ENCODE measurements at places on chromosomes 5 and 9.
A peak's percentile ranks its signal among the peaks of the same experiment; 100 is the strongest.

DNA sequence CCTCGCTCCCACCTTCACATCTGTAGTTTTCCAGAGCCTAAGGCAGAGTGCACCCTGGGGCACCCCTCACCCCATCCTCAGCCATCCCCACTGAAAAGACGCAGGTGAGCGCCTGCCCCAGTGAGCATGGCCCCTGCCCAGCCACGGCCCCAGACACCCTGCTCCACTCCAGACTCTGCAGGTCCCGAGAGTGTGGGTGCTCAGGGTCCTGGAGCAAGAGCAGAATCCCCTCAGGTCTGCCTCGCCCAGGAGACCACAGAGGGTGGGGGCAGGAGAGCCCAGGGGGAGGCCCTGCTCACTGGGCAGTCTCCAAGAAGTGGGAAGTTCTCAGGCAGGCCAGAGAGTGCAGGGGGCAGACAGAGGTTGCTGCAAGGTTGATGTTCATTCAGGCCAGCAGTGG, 158.6 kb upstream of the PPP1R26 start:
- no peak for DNase-seq

- no peak for DNase-seq
Measured at GRCh38 chr5:93674866-93675459, 66.4 kb downstream of the POU5F2 start.

DNA sequence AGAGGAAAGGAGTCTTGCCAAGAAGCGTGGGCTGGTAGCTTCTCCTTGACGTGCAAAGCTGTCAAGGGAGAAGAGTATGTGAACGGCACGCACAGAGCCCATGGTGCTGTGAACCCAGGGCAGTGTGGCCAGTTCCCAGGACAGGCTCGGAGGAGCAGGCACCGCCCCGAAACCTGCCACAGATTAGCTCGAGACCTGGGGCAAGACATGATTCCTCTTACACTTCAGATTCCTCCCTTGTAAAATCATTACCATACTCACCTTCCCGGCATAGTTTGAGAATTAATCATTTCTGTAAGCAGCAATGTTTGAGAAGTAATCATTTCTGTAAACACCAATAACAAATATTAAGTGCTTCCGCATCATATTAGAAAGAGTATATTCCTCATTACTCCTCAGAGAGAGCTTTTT, 19.9 kb downstream of the GOLM1 start:
- no peak for DNase-seq

DNA sequence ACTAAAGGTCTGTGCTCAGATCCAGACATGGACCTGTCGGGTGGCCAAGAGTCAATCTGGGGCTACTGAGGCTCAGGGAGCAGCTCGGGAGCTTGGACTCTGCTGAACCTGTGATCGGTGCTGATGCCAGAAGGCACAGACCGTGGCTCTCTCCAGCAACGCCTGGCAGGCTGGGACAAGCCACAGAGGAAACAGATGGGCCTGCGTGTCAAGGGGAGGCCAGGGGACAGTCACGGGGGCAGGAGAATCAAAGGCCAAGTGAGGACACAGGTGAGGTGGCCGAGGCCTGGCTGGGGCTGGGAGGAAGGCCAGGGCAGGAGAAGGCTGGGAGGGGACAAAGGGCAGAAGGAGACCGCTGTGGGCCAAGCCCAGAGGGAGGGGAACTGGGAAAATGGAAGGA, 43.4 kb downstream of the EPB41L4B start:
- DNase-seq = no peak

DNA sequence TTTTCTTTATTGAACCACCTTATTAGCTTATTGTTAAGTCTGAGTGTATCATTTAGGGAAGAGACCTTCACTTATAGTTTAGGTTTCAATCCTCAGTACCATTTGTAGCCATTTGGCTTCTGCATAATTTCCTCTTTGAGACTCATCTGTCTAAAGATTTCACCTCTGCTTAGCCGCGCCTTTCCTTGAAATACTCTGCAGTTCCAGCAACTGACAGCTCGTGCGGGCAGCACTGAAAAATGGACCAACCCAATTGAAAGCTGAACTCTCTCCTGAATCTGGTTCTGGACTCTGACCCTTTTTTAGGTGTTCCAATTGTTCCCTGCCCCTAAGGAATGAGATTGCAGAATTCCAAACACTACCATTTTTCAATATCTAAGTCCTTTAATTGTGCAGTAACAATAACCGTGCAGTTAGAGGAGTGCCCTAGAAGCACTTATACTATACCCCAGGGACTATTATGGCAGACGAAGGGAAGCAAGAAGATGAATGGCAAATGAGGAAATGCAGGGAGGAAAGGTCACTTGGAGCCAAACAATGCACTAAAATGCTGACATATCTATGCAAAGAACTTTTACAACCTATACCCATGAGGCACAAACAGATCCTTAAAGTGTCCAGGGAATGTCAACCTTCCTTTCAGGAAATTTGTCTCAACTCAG, 50.1 kb upstream of the PDE4D start:
- DNase-seq = no peak

- no peak for DNase-seq
Measured at GRCh38 chr5:155278532-155278931, 265.0 kb downstream of the KIF4B start.

- no peak for DNase-seq
Measured at GRCh38 chr5:122730456-122730855, 44.4 kb upstream of the SNX2 start.

- DNase-seq = peak; percentile 3
Measured at GRCh38 chr5:90379652-90380051, 29.9 kb downstream of the CETN3 start.

GRCh38 chr5:68565427-68565826, 349.9 kb downstream of the PIK3R1 start:
- no peak for DNase-seq

DNA sequence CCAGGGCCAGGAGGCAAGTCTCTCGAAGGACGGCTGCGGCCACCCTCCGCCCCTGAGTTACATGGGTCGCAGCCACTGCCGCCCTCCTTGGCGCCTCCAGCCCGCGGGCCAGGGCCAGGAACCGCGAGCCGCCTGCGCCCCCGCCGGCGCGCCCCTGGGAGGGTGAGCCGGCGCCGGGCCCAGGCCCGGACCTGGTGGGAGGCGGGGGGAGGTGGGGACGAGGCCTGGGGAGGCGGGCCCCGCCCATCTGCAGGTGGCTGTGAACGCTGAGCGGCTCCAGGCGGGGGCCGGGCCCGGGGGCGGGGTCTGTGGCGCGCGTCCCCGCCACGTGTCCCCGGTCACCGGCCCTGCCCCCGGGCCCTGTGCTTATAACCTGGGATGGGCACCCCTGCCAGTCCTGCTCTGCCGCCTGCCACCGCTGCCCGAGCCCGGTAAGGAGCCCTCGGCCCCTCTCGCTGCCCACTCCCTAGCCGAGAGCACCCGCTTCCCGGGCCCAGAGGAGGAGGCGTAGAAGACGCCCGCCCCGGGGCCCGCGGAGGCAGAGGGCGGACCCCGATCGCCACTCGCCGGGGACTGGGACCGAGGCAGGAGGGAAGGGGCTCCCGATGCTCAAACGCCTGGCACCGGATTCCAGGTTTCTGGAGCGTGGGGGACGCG, at the start of gene ASS1:
Gene ASS1, plus strand, starts transcription at position 397 of the 657 bp plus-strand sequence. CDS start 7,268 bp downstream, outside the sequence.
- peak; percentile 91 for DNase-seq

DNA sequence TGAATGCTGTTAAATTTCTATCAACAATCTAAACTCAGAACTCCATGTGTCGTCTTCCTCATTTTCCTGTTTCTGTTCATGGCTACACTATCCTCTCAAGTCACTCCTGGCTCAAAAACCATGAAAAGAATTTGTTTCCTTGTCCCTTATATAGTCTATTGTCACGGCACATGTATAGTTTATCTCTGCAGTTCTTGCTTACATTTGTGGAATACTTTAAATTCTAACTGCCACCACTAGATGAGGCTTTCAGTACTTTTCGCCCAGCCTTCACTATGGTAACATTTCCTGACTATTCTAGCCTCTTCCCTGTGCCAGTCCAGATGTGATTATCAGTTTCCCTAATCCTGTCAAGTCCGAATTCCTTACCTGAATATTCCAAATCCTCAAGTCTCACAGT, 34.6 kb downstream of the PKD2L2 start:
- DNase-seq = peak; percentile 6

DNA sequence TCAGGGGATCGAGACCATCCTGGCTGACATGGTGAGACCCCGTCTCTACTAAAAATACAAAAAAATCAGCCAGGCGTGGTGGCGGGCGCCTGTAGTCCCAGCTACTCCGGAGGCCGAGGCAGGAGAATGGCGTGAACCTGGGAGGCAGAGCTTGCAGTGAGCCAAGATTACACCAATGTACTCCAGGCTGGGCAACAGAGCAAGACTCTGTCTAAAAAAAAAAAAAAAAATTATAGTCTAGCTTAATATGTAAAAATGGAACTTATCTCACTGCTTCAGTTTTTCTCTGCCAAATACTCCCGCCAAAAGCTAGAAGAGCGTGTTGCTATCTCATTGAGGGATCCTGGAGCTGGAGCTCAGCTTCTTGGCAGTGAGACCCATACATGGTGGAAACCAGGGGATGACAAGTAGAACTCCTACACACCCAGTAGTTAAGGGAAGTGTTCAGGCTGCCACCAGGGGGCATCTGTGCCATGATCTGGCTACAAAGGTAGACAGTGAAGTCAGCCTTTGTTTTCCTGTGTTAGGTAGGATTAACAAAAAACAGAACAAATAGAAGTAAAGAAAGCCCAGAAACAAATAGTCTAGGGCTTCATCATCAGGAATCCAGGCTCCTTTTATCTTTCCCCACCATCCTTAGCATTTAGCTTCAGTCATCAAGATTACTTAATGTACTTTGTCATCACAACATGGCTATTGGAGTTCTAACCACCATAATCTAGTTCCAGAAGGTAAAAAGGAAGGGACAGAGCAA, 33.6 kb upstream of the GLIPR2 start:
- peak; percentile 80 for DNase-seq

GRCh38 chr9:120374239-120374638, 205.7 kb downstream of the CDK5RAP2 start:
- DNase-seq = no peak

DNA sequence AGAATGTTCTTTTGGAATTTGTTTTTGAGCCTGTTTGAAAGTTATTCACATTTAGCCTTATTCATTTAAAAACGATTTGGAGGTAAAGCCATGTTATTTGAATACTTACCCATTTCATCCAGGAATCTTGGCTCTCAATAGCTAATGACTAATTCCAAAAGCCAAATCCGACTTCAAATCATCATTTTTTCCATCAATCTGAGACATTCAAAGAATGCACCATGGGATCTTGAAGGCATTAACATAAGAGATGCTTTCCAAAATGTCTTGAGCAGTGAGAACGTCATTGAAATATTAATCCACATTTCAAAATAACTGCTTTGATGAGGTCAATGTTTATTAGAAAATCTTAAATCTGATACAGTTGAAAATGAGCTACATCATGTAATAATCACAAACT, 617.0 kb upstream of the RORB start:
- DNase-seq = no peak

DNA sequence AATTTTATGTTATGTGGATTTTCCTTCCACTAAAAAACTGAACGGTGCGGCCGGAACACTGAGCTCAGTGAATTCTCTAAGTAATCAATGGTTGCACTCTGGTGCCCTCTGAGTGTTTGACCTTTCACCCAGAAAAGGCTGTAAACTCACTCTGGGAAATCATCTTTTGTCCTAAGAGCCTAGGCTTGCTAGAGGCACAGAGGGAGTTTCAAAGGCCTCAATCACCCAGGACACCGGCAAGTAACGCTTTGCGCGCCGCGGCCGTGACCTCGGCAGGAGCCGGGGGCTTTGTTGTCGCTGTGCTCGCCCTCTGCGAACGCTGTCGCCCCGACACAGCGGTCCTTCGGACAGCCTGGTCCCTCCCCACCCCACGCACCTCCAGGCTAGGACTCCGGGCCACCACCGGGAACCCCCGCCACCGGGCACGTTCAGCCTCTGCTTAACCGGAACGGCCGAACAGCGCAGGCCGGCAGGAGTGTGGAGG, 703 bp downstream of the ISCA1 start:
- DNase-seq = peak; percentile 46

DNA sequence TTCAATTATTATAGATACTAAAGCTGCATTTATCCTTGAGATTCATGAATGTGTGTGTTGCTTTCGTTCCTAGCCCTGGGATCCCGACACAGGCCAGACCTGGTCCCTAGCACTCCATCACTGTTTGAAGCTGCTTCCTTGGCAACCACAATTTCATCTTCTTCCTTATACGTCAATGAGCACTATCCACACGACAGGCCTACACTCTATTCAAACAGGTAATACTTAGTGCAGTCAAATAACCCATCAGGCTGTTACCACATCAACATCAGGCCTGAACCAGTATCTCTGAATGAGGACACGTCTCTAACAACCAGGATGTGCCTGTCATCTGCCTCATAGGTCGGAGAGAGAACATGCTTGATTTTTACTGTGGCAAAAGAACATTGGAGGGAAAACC, 73.3 kb downstream of the PRKACG start:
- DNase-seq = no peak

DNA sequence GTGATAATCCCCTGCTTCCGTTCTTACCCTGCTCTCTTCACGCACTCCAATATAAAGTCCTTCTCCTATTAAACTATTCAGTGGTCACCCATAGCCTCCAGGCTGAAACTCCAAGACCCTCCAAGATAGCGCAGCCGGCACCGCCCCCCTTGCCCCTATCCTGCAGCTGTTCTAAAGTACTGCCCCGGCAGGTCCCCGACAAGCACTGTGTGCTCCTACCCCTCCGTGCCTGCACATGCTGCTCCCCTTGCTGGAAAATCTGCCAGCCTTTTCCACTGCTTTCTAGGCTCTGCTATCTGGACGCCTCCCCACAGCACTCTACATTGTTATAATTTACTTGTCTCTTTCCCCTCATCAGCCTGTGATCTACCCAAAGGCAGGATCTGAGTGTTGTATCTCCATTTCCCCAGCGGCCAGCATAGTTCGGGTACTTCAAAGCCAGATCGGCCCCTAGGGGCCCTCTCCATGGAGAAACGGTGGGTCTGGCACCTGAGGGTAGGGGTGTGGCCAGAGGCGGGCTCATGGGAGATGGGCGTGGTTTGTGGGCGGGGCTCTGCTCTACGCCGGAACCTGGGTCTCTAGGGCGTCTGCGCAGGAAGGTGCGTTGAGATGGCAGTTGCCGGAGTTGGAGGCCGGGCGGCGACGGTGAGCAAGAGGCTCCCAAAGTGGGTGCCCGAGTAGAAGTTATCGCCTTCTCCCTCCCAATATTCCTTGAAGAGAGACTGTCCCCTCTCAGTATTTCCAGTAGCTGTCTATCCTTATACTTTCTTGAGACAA, 83.5 kb upstream of the RUSC2 start:
- DNase-seq = peak; percentile 55

GRCh38 chr5:28430565-28431178, 1392.3 kb upstream of the CDH9 start:
- DNase-seq = peak; percentile 39

GRCh38 chr5:5350101-5350500, 72.4 kb upstream of the ICE1 start:
- DNase-seq = peak; percentile 66

DNA sequence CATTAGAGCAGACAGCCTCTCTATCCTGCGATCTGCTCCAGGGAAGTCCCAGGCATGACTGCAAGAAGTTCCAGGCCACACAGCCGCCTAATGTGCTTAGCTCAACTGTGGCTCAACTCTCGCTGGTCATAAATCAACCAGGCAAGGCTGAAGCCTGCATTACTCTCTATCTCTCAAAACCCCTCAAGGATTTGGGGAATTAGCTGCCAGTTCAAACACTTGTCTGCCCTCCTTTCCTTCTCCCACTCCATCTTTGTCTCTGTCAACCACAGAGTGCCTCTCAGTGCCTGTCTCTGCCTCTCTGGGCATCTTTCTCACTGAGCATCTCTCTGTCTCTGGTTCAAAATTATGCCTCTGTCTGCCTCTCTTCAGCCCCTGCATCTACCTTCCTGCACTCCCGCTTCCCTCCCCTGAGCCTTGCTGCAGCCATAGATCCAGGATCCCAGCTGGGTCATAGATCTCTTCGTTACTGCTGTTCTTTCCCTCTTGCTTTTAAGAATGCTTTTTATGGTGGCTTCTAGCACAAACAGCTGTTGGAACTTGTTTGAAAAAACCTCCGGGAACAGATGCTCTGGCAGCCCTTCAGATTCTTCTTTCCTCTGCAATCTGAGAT, 27.9 kb upstream of the GALNT10 start:
- peak; percentile 41 for DNase-seq

Data from hepatocyte (in vitro differentiated cells).